ENCODE measurements at places on chromosomes 5 and 9.

- no peak for DNase-seq
Measured at GRCh38 chr5:57010786-57011185, 58.9 kb upstream of the MIER3 start.

- no peak for DNase-seq
Measured at GRCh38 chr5:73215531-73215890, 42.5 kb downstream of the TMEM174 start.

- no peak for DNase-seq
Measured at GRCh38 chr9:75775966-75776691, 114.3 kb upstream of the PCSK5 start.

DNA sequence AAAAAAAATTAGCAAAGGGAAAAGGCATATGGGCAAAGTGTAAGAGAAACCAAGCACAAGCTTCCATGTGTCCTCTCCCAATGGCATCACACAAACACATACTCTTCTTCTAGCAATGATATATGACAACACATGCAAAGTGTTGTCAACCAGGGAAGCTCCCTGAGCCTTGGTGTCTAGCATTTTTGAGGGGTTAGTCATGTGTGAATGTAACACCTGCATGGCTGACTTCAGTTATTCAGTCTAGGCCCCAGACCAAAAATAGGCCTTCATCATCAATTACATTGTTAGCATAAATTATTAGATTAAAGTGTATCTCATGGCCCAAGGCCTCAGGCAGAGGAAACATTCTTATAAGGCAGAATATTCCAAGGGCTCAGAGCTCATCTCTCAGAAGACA, 450.0 kb downstream of the TLE1 start:
- DNase-seq = no peak

GRCh38 chr5:102296178-102296817, at the start of gene SLCO4C1:
Gene SLCO4C1, minus strand, starts transcription at chr5:102296284. Its CDS starts 22 bp downstream, at chr5:102296262.
- DNase-seq = peak; percentile 35

GRCh38 chr9:17926246-17926645, 347.4 kb downstream of the SH3GL2 start:
- no peak for DNase-seq

DNA sequence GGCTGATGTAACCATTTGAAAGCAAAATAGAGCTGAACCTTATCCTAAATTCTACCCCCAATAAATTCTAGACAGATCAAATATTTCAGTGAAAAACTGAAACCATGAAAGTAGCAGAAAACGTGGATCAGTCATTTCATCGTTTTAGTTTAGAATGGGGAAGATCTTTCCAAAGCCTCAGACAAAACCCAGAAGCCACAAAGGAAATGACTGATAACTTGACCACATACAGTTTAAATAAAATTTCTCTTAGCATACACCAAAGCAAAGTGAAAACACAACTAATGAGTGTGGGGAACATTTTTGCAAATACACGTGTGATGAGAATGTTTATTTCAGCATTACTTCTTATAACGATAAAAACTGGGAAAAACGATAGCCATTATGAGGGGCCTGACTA, 284.8 kb downstream of the ADGRV1 start:
- no peak for DNase-seq

DNA sequence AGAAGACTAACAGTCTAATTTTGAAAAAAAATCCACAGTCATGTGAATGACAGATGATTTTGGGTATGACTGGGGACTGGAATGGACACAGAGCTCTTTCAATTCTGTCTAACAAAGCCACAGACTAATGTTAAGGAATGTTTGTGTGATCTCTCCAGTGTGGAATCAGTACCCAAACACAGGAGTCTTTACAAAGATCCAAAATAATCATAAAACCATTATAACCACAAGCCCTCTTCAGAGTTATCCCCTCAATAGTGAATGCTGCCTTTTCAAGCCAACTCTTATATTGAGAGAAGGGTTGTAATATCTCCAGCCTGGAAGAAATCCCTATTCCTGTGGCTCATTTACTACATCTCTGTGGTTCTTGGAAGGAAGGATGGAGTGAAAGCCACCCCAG, 552.0 kb upstream of the CLINT1 start:
- DNase-seq = no peak

- no peak for DNase-seq
Measured at GRCh38 chr5:133847886-133848285, 120.5 kb downstream of the C5orf15 start.

- no peak for DNase-seq
Measured at GRCh38 chr5:55363856-55364255, 56.1 kb downstream of the MTREX start.
